Stimulated activated CD4-positive, alpha-beta T cell treated with anti-CD3 and anti-CD28 coated beads, Interleukin-2, amount 100 ng/mL, for 24 hours (primary cell): ENCODE measurements at places on chromosomes 1 and 21.

GRCh38 chr1:8137481-8138244 lies 111.6 kb upstream of the ERRFI1 start:
- no peak for DNase-seq

GRCh38 chr1:65092691-65093090 lies 55.3 kb upstream of the AK4 start:
- DNase-seq, result no peak

- DNase-seq, result no peak
Measured at GRCh38 chr1:59505596-59506028, 208.7 kb downstream of the FGGY start.

DNA sequence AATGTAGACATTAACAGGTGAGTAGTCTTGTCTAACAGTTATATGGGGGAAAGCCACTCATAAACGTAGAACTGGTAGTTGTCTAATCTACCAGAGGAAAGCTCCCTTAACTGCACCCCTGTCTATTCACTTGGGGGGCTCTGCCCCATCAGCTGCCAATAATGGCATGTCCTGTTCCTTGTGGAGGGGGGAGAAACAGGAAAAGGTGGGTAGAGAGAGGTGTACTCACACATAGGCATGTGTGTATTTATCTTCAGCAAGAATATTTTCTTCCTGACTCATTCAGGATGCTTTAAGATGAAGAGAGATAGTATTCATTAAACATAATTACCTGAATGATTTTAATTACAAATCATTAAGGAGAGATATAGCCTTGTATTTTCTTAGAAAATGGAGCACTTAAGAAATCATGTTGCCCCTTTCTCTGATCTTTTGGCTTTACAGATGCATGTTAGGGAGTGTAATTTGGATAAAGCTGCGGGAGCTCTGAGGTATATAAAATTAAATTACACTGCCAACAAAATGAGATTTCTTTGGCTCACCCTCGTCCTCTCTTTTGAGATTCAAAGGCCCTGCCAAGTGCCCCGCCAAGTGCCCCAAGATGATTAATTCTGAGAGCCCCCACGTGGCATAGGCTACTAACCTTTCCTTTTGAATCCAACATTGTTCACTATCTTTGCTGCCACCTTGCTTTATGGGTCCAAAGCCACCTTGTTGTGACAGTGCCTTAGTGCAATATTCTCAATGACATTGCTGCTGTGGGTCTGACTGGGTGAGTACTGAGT lies 286.3 kb upstream of the LYPLAL1 start:
- no peak for DNase-seq

- DNase-seq, result no peak
Measured at GRCh38 chr1:8563944-8564537, 246.1 kb downstream of the SLC45A1 start.

GRCh38 chr1:164704954-164705353 lies 146.0 kb downstream of the PBX1 start:
- no peak for DNase-seq
